Activated CD4-positive, CD25-positive, alpha-beta regulatory T cell treated with anti-CD3 and anti-CD28 coated beads, Interleukin-2, amount 50 U/mL, for 72 hours (primary cell): ENCODE measurements at places on chromosomes 6 and 20.
A peak's percentile ranks its signal among the peaks of the same experiment; 100 is the strongest.

DNA sequence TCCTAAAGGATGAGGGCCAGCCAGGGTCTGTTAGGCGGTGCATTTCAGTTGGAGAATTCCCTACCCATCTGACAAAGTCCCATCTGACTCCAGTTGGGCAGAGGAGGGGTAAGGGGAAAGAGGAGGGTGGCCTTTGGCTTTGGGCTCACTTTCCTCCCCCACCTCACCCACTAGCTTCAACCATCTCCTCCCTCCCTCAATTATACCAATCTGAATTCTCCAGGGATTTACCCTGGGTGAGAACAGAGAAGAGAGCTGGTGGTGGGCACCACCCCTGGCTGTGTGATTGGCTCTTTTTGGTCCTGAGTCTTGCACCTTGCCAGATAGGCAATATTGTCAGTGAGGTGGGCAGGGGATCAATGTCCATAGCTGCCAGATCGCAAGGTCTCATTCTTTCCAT, 3.2 kb downstream of the HMGA1 start:
- DNase-seq, result no peak

- DNase-seq, result peak; percentile 74
Measured at GRCh38 chr6:44257025-44257752, at the start of gene SLC35B2. SLC35B2 (minus strand) TSS chr6:44257528; CDS start chr6:44257410, 118 bp downstream.

- no peak for DNase-seq
Measured at GRCh38 chr6:1864496-1864895, 254.8 kb downstream of the FOXC1 start.

DNA sequence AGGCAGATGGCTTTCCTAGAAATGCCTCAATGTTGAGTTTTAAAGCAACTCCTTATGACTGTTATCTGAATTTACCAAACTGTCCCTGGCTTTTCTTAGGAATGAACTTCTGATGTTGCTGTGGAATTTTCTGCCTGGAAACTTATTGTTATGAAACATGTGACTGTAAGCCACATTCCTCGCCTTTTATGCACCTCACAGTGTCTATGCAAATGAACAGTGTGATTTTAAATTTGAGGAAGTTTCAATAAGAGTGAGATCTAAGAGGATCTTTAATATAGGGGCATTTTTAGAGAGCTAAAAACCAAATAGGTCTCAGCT, 2.4 kb upstream of the CCR6 start:
- no peak for DNase-seq

DNA sequence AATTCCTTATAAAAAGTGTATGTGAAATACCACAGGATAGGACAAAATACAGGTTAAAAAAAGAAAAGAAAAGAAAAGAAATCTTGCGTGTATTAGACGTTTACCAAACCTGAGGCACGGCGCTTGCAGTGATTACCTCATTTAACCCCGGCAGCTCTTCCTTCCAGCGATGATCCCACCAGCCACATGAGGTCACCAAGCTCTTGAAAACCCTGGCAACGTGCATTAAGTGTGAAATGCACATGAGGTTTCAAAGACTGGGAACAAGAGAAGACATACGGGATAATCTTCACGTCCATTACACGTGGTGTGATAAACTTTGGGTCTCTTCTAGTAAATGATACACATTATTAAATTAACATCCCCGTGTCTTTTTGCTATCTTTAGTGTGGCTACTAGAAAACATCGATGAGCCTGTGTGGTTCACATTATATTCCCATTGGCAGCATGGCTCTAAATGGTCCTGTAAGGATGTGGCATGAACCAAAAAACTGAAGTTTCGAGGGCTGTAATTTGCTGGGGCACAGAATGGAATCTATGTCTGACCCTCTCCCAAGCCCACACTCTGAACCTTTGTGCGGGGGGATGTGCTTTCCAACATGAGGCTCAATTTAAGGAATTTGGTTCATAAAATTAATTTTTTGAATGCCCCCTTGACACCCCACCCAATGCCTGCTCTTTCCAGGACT, 59.2 kb upstream of the THBS2 start:
- DNase-seq, result no peak
